ENCODE measurements at places on chromosomes 16 and 17.

GRCh38 chr16:19127205-19127604 lies 13.4 kb downstream of the ITPRIPL2 start:
- DNase-seq = no peak

- DNase-seq = no peak
Measured at GRCh38 chr16:84895016-84895415, 75.2 kb downstream of the CRISPLD2 start.

GRCh38 chr16:26204138-26204537 lies 512.4 kb downstream of the HS3ST4 start:
- no peak for DNase-seq

DNA sequence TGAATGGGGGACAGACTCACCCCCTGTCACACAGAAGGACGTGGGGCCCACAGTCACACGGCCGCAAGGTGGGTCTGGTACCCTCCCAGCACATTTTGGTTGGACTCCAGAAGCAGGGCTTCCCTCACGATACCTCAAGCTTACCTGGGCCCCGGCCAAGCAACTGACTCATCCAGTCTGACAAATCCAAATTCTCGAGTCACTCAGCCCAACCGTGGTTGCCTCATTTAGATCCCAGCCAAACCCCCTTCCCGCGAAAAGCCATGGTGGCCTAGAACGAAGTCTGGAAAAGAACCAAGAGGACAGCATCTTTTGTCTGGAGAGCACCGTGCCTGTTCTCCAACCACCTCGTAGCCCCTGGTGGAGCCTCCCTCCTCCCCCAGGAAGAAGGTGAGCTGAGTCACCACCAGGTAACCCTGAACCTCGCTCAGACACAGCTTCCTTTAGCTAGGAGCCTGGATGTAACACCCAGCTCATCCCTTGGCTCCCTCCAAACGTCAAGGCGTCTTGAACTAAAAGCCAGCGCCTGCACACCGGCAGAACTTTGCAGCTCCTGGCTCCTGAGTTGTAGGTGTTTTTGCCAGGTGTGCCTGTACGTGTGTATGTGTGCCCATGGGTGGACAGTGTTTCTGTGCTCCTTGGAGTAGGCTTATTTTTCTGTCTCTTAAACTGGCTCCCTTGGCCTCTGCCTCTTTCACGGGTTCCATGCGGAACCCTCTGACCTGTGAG lies 78.9 kb downstream of the CMIP start:
- no peak for DNase-seq

GRCh38 chr17:69143151-69143550 lies 1.5 kb upstream of the ABCA6 start:
- DNase-seq = no peak

DNA sequence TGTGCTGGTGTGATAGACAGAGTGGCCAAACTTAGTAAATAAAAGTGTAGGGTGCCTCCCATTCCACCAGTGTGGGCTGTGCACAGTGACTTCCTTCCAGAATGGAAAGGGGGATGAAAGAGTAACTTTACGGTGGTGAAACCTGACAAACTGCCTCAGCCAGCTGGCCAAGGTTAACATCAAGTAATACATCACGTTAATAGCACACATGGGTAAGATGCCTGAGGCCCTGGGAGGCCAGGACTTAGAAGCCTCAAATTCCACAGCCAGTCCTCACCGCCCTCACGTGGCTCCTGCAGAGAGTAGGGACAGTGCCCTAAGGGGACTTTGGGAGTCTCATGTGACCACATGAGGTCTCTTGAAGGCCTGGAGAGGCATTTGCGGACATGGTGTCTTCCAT lies 14.1 kb downstream of the RMI2 start:
- DNase-seq = no peak

- no peak for DNase-seq
Measured at GRCh38 chr16:73915140-73915539, 381.5 kb upstream of the PSMD7 start.

DNA sequence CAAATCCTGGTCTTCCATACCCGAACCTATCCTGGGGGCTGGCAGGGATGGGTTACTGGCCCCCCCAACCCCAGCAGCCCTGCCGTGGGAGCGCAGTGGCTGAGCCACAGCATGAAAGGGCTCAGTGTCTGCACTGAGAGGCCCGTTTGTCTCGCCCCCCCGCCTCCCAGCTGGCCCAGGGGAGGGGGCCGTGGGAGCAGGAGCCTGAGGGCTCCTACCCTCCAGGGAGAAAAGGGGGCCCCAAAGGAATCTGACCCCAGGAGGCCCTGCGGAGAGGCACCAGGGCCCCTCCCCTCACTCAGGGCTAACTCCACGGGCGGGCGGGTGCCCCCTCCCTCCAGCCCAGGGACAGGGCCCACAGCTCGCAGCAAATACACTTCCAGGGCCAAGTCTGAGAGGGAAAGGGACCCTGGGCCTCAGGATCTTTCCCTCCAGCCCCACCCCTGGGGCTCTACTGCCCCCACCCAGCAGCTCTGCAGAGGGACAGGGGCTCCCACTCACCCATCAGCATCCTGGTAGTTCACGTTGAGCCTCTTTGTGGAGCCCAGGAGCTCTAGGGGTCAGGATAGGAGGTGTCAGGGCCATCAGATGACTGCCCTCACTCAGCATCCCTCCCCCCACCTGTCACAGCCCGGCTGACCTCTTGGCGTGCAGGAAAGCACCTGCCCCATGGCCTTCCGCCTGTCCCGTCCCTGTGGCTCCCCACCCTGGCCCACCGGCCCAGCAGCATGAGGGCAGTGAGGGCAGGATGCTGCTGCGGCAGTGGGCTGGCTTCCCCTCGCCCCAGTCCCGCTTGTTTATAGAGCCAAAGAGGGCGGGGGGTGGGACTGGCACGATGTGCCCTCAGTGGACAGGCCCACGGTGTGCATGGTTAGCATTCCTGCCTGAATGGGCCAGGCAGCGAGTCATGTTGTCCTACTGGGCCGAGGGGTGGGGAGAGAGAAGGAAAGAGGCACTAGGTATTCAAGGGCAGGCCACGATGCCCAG lies 7.3 kb downstream of the CASKIN2 start:
- DNase-seq = no peak

DNA sequence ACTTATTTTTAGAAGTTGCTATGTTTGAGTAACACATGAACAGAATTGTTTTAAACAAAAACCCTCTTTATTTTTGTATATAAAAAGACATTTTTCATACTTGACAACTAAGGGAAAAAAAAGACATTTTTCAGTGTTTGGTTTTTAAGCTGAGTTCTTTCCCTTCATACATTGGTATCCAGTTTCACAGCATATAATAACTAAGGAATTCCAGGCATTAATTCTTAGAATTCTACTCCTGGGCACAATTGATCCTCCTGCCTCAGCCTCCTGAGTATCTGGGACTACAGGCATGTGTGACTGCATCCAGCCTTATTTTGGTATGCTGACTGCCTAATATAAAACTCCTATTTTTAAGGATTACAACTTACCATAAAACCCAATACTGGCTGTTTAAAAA lies 8.4 kb downstream of the FBXO47 start:
- no peak for DNase-seq

GRCh38 chr16:85423631-85424030 lies 189.5 kb upstream of the GSE1 start:
- no peak for DNase-seq

DNA sequence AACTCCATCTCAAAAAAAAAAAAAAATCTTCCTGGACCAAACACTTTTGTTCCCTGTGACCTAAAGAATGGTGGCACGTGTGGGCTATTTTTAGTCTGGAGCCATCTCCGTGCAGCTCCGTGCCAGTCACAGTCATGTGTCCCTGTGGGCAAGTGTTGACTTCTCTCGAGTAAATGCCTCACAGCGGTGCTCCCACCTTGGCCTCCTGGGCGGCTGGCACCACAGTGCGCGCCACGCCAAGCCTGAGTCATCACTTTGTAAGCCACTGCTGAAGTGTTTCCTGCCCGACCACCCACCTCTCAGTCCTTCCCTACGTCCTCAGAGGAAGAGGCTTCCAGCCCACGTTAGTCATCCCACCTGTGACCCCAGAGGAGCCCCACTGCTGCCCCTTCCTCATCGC lies 10.9 kb upstream of the HEXD start:
- DNase-seq = no peak

DNA sequence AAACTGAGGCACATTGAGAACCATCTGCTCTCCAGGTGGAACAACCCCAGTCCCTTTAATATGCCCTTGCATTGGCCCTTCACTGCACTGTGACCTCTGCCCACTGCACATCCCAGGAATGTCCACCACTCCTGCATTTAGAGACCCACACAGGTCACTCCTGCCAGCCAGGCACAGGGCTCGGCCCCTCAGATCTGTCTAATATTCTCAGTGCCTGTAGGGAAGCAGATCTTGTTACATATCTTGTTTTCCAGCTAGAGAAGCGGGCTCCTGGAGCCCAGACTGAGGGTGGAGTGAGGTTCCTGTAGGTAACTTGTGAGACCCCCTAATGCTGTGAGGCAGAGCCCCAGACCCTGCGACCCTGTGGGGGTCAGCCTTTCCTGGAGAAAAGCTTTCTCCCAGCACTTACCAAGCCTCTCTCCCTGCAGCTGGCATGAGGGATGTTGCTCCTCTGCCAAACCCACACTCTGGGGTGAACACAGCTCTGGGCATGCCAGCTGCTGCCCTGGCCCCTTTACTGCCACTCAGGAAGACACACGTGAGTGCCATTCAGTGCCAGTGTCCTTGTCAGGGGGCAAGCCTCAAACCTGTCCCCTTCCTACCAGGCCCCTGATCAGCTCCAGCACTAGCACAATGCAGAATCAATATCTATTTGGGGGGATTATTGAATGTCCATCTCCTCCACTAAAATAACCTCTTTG lies 40.3 kb upstream of the CRHR1 start:
- DNase-seq = no peak

GRCh38 chr16:52405441-52405840 lies 141.5 kb downstream of the TOX3 start:
- no peak for DNase-seq

DNA sequence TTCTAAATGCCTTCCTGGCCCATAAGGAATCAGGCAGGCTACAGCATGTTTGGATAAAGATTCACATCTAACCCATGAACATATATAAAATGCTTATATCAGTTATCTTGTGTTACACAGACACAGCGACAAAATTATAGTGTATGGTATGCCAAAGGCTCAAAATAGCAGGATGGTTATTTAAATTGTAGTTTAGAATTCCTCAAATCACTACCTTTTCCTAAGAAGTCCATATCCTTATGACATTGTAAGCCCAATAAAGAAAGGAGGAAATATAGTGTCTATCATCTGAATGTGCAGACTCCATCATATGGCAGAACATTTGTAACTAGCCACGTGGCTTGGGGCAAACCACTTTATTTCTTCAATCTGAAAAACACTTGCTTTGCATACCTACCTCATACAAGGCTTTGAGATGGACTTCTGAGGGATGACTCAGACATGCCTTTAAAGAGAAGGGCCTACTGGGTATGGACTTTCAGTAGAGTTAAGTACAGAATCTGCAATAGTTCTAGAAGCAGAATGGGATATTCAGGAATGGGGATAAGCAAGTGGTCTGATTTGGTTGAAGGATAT lies 12.1 kb upstream of the DHX8 start:
- no peak for DNase-seq

DNA sequence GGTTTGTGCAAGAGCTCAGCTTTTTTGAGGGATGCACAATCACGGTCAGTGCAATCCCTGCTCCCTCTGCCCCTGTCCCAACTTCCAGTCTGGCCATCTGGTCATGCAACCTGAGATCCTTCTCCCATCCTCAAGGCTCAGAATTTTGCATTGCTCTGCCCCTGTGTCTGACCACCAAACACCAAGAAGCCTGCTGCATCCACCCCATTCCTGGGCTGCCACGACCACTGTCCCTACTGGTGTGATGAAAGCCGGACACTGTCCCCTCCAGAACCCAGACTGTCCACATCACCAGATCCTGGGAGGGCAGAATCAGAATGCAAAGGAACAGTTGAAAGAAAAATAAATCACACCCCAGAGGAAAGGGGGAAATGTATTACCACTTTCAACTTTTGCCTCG lies 231.0 kb downstream of the C16orf78 start:
- DNase-seq = no peak

DNA sequence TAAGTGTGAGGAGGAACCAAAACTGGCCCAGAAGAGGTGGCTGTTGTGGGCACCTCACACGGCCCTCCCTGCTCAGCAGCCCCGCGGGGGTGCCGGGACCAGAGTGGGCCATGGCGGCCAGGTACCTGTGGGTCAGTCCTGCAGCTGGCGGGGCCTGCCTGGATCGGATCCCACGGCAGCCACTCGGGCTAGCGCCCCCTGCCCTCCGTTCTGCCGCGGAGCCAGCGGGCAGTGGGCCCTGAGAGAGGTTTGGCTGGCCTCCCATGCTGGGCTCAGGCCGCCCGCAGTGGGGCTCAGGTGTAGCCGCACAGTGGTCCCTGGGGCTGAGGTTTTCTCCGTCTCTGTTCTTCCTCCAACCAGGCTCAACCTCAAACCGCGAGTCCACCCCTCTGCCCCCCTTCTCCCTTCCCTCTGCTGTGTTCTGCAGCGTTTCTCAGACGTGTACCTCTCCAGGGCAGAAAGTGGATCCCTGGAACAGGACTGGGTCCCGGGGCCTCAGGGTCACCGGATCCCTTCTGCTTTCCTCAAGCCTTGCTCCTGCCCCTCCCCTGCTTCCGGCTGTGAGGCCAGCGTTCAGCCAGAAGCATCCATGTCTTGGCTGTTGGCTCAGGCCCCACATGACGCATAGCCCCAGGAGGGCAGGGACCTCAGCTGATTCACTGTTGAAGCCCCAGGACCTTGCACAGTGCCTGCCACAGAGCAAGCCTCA lies 28.6 kb upstream of the ITGA3 start:
- DNase-seq = no peak

DNA sequence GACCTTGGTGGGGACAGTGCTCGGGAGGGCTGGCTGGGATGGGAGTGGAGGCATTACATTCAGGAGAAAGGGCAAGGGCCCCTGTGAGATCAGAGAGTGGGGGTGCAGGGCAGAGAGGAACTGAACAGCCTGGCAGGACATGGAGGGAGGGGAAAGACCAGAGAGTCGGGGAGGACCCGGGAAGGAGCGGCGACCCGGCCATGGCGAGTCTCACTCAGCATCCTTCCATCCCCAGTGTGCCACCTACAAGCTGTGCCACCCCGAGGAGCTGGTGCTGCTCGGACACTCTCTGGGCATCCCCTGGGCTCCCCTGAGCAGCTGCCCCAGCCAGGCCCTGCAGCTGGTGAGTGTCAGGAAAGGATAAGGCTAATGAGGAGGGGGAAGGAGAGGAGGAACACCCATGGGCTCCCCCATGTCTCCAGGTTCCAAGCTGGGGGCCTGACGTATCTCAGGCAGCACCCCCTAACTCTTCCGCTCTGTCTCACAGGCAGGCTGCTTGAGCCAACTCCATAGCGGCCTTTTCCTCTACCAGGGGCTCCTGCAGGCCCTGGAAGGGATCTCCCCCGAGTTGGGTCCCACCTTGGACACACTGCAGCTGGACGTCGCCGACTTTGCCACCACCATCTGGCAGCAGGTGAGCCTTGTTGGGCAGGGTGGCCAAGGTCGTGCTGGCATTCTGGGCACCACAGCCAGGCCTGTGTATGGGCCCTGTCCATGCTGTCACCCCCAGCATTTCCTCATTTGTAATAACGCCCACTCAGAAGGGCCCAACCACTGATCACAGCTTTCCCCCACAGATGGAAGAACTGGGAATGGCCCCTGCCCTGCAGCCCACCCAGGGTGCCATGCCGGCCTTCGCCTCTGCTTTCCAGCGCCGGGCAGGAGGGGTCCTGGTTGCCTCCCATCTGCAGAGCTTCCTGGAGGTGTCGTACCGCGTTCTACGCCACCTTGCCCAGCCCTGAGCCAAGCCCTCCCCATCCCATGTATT lies 1.1 kb downstream of the CSF3 start:
- no peak for DNase-seq

- DNase-seq = no peak
Measured at GRCh38 chr16:79901522-79901921, 301.0 kb upstream of the MAF start.

GRCh38 chr16:15033309-15033707 lies 22.6 kb downstream of the NTAN1 start:
- no peak for DNase-seq

Measured in esophagus squamous epithelium (tissue), 5 donors.